ENCODE measurements at places on chromosomes 16 and 17.

- no peak for DNase-seq
These were observed 143.0 kb upstream of the ZFHX3 start for GRCh38 chr16:73190688-73191659.

- DNase-seq = no peak
These were observed 38.1 kb downstream of the DCAKD start for GRCh38 chr17:45013021-45013997.

DNA sequence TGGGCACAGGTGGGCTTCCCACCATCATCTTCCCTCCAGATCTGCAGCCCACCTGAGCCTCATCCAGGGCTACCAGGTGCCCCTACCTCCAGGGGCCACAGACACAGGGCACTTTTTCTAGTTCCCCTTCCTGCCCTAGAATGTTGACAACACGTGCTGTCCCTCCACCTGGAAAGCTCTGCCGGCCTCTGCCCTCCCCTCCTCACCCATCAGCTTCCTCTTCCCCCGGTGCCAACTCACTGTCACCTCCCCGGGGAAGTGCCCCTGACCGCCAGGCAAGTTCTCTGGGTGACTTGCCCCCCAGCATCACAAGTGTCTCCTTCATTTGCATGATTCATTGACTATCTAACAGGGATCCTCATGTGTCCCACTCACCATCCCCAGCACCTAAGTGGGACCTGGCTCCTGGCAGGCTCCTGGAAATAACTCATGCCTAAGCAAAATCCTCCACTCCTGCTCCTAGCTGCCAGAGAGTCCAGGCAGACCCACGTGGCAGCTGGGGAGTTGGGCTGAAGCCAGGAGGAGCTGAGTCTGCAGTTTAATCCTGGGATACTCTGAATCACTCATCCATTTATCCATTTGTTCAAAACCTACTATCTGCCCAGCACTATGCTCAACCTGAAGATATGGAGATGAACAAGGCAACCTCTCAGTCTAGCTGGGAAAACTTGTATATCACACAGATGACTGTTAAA is 304.4 kb downstream of the FOXL1 start:
- DNase-seq = no peak

DNA sequence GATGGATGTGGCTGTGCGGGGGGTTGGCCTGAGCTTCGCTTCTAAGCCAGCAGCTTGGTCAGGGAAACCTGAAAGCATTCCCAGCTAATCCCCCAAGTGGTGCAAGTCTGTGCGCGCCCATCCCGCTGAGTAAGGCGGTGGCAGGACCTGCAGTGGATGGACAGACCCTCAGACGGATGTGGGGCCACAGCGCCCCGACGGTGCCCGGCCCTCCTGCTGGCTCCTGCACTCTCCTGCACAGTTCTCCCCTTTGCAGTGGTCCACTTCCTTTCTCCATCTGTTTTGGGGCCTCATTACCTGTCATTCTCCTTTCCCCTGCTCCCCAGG is 2.3 kb downstream of the ATP2A1 start:
- no peak for DNase-seq

DNA sequence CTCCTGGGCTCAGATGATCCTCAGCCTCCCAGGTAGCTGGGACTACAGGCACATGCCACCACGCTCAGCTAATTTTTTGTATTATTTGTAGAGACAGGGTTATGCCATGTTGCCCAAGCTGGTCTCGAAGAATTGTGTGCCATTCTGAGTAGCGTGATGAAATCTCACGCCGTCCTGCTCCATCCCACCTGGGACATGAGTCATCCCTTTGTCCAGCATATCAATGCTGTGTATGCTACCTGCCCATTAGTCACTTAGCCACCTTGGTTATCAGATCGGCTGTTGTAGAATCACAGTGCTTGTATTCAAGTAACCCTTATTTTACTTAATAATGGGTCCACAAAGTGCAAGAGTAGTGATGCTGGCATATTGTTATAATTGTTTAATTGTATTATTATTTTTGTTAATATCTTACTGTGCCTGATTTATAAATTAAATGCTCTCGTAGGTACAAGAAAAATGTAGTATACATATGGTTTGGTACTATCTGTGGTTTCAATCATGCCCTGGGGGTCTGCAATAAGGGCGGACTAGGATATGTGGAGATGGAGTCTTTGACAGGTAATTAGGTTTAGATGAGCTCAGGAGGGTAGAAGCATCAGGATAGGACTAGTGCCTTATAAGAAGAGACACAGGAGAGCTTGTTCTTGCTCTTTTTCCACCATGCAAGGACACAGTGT is 26.6 kb upstream of the SLC13A2 start:
- no peak for DNase-seq

- DNase-seq = no peak
These were observed 941 bp upstream of the RNF112 start for GRCh38 chr17:19410091-19410490.

DNA sequence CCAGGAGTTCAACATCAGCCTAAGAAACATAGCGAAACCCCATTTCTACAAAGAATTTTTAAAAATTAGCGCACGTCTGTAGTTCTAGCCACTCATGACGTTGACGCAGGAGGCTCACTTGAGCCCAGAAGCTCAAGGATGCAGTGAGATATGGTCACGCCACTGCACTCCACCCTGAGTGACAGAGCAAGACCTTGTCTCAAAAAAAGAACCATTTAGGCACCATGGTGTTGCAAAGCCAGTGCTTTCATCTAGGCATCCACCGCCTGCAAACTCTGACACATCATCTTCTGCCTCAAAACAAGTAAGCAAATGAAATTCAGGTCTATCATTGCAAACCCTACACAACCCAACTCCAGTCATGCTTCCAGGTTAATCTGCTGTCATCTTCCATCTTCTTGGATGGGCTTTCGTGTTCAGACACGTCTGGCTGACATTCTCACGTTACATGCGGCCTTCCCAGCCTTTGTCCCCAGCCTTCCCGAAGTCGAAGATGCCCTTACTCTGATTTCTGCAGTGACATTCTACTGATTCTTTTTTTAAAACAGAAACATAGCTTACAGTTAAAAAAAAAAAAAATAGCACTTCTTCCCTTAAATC is 8.9 kb downstream of the ANKRD11 start:
- no peak for DNase-seq

DNA sequence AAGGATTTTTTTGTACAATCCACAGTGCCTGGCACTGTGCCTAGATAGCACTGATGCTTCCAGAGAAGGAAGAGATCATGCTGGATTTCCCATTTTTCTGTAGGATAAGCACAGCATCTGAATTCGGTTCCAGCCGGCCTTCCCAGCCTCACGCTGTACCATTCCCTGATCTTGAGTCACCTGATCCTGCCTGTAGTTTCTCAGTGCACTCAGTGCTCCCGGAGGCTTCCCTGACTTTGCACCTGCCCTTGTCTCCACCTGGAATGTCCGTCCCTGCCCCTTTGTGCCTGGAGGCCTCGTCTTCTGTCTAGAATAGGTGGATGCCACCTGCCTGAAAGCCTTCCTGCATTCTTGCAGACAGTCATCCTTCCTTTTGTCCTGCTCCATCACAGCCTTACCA is 179.9 kb downstream of the CCDC182 start:
- DNase-seq = no peak

- DNase-seq = no peak
These were observed 23.0 kb downstream of the ARHGAP27 start for GRCh38 chr17:45409659-45410076.

Measured in stimulated activated CD4-positive, alpha-beta T cell treated with anti-CD3 and anti-CD28 coated beads, Interleukin-1b, Interleukin-23, amount 100 ng/mL, for 1 hour (primary cell).